Activated CD4-positive, alpha-beta T cell treated with anti-CD3 and anti-CD28 coated beads for 48 hours (primary cell): ENCODE measurements at places on chromosomes 6 and 20.

DNA sequence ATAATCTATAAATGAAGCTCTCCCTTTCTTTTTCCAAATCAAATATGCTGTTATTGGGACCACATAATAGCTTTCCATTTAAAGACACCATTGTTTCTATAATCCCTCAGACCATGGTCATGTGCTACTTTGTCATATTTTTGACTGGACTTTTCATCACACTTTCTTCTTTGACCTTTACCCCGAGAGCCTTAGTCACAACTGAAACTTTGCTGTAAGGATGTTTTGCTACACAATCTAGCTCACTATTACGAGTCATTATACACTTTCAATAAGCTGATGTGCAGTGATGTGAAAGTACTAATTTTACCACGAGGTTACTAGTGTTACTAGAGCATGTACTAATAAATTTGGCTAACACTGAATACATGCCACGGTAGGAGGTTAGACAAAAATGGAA is 367.2 kb upstream of the RUNX2 start:
- DNase-seq, result no peak

- peak; percentile 62 for DNase-seq
These were observed 17.7 kb upstream of the MYB start for GRCh38 chr6:135163440-135163738.

DNA sequence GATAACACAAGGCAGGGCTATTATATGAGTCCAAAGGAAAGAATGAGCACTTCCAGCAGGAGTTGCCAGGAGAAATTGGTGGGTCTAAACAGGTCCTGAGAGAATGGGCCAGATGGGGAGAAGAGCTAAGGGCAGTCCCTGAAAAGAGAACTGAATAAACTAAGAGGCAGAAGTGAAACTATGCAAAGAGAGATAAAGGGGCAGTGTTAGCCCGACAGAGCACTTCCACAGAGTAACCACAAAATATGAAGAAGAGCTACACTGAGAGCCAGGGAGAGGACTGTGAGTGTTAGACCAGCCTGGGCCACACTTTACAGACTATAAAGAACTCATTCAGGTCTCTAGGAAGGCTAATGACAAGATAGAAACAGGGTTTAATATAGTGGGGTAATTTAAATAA is 43.8 kb downstream of the RALGAPA2 start:
- DNase-seq, result no peak

- no peak for DNase-seq
These were observed 113.6 kb downstream of the C6orf58 start for GRCh38 chr6:127690588-127690987.

- DNase-seq, result no peak
These were observed 377.6 kb upstream of the CITED2 start for GRCh38 chr6:139752086-139752485.

GRCh38 chr6:83354747-83355146 is 76.1 kb downstream of the ME1 start:
- no peak for DNase-seq
